Activated CD4-positive, alpha-beta T cell treated with anti-CD3 and anti-CD28 coated beads, Interleukin-2, amount 50 U/mL, for 4 hours (primary cell): ENCODE measurements at places on chromosomes 7 and 10.

DNA sequence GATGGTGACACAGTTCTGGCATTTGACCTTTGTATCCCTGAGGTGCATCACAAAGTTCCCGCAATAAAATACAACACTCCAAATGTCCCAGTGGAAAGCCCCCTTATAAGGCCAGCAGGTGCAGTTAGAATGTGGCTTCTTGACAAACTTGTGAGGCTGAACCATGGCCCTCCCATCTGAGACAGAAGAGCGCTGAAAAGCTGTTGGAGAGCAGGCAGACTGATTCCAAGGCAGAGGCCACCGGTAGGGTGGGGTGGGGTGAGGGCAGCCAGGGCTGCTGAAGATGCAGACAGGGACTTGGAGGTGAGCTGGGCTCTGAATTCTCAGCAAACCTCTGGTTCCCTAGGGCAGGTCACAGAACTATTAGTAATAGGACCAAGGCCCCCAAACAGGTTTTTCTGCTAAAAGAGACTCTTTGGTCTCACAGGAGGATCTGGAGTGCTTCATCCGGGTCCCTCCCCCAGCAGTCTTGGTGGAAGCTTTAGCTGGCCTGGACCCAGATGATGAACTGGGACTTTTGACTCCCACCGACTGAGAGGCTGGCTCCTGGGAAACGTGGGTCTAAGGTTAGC is 15.6 kb upstream of the CHST3 start:
- DNase-seq, result no peak

DNA sequence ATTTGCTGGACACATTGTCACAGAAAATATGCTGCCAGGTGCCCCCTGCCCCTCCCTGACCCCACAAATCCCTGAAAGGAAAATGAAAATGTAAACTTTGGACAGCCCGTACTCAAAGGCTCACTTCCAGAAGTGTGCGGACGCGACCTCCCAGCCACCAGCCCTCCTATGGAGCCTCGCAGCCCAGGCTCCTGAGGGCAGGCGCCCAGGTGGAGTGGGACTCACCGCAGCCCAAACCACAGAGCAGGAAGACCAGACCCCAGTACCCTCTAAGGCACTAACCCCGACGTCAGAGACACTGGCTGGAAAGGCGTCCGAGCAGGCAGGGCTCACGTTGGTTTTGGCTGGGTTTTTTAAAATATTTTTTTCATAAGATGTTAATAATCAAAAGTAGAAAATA is 57.3 kb downstream of the CSGALNACT2 start:
- DNase-seq, result no peak

GRCh38 chr10:52145636-52146035 is 168.4 kb upstream of the DKK1 start:
- DNase-seq, result no peak

DNA sequence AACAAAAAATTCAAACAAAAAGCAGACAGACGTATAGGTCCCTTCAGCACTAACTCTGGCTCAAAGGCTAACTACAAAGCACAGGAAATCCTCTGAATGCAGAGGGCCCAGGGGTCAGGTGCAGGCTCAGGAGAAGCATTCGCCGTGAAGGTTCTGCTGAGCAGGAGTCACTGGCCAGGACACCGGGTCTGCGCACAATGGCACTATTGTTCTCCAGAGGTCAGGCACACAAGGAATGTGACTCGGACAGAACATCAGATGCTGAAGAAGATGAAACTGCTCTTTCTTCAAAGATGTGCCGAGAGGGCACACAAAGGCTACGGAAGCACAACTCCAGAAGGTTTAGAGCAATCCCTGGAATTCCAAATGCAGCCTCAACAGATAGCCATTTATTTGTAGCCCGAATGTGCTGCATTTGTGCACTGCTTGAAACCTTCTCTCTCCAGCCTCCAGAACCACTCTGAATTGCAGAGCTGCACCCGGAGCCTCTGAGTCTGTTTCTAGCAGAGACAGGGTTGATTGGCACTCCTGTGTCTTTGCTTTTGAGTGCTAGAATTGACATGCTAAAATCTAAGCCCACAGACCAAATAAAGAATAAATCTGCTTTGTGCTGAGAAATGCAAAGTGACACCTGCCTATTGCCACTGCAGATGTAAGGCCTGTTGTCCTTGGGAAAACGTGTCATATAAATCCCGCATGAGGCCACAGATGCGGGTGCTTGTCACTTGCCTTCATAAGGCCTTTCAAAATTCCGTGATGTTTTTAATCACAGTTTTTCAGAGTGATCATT is 85.4 kb upstream of the AFAP1L2 start:
- DNase-seq, result no peak

DNA sequence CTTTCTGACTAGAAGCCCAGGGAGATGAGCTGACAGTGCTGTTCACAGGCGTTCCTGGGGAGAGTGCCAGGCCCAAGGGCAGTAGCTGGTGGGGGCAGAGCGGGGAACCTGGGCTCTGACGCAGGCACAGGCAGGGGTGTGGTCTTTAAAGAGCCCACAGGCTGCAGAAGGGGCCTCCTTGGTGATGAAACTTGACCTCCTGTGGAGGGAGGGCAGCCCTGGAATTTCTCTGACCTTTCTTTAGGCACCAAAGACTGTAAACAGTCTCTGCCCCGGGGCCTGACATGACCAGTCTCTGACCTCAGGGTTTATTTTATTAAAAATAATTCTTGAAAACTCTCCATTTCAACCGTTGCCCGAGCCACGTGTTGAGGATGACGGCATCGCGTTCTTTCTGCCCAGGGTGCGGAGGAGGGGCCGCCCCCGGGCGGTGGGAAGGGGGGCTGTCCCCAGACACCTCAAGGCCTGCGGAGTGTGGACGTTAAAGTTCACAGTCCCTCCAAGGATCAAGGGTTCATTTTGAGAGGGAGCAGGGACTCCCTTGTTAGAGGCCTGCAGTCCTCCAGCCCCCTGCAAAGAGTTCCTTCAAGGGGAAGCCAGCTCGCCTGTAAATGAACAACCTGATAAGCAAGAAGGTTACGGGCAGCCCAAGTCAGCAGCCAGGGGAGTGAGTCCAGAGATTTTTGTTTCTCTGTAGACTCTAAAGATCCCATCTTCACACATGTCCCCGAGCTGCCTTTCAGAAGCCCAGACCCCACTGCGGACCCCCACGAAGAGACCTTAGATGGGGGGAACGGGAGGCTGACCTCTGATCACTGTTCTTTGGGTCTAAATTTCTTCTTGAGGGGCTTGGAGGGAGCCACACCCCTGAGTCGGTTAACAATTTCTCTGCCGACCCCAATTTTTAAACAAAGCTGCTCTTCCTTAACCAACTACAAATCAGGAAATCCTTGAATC is 128.9 kb downstream of the VIPR2 start:
- no peak for DNase-seq

- no peak for DNase-seq
These were observed 77.0 kb upstream of the GSDME start for GRCh38 chr7:24834128-24834798.

DNA sequence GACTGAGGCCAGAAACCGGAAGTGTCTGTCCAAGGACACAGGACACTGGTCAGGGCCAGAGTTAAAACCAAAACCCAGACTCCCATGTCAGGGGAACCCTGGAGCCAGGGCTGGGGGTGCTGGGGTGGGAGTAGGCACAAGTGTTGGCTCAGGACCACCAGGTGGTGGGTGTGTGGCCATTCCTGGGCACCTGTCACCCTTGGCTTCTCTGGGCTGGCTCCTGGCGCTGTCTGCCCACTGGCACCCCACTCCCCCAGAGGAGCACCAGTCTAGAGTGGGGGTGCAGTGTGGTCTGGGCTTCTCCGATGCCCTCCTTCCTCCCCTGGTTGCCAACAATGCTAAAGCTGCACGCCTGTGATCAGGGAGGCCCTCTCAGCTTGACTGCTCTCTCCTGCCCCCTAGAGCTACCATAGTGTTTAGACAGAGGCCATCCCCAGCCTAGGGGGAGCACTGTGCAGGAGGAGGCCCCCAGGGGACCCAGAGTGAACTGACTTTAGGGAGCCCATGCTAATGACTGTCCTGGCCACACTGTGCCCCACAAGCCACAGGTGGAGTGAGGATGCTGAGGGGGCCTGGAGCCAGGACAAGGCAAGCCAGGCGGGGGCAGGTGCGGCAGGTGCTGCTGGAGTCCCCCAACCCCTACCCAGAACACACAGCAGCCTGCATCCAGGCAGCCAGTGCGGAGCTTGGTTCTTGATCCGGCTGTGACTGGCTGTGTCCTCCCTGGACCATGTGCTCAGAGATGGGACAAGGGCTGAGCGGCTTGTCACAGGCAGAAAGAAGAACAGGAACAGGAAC is 11.0 kb downstream of the RASGEF1A start:
- DNase-seq, result no peak

- DNase-seq, result no peak
These were observed 187.6 kb upstream of the ITGB1 start for GRCh38 chr10:33145451-33146188.

DNA sequence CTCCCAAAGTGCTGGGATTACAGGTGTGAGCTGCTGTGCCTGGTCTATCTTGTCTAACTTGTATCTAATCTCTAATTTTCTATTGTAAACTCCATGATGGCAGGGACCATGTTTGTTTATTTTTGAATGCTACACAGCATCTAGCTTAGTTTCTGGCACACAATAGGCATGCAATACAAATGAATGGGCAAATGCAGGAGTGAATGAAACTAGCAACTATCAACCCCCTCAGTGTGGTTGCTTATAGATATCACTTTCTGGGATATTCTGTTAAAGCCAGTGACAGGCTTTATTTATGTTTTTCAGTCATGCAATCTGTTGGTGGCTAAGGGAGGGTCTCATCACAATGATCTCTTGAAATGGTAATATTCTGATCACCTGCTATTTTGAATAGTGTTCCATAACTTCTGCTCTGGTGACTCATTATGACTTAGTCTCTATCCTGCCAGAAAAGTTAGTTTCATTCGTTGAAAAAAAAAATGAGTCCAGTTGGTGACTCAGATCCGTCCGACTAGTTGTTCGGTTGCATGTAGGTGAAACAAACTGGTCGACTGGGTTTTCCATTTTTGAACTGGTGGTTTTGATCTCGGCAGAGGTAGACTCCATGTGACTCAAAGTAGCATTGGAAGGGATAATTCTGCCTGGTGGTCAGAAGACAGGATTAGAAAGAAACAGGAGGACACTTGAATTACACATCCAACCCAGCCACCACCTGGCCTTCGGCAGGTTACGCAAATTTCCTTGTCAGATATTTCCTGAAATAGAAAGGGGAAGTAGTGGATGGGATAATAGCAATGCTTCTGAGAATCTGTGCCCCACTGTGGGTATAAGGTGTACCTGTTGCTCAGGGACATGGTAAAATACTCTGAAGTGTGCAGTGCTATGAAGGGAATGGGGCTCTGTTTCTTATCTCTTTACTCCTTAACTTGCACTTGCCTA is 76.8 kb downstream of the GATA3 start:
- no peak for DNase-seq

GRCh38 chr10:8061274-8062211 is 7.1 kb downstream of the GATA3 start:
- no peak for DNase-seq

DNA sequence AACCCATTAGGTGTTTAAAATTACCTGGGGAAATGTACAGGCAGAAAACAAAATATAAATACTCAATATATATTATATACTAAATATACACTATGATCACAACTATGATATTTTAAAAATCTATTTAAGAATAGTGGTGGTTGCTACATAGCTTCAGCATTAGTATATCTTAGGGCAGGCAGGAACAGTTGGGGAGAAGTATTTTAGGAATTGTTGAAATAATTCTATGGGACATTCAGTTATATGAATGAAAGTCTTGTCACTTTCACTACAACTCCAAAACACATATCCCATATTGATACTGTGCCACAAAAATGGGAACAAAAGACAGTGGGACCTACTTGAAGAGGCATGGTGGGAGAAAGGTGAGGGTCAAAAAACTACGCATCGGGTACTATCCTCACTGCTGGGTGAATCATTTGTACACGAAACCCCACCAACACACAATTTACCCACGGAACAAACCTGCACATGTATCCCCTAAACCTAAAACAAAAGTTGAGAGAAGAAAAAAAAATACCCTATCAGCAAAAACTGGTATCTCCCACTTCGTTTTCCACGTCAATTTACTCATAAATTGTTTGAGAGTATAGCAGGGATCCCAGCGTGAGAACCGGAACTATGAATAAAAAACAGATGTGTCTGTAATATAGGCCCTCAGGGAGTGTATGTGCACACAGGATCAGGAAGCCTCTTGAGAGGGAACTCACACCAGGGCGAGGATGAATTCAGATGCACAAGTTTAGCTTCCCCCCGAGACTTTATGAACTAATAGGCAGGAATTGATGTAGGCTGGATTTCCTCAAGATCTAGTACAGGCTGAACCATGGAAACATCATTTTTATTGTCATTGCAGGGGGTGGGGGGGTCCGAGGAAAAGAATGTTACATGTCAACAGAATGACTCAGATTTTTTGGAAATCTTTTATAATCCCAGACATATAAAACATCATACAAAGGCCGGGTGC is 16.2 kb downstream of the SLC16A12 start:
- DNase-seq, result no peak

GRCh38 chr7:127850195-127850594 is 181.0 kb downstream of the LRRC4 start:
- no peak for DNase-seq

GRCh38 chr10:24113901-24114300 is 95.0 kb upstream of the KIAA1217 start:
- no peak for DNase-seq

- DNase-seq, result no peak
These were observed 420.3 kb upstream of the AUTS2 start for GRCh38 chr7:69177941-69178494.

DNA sequence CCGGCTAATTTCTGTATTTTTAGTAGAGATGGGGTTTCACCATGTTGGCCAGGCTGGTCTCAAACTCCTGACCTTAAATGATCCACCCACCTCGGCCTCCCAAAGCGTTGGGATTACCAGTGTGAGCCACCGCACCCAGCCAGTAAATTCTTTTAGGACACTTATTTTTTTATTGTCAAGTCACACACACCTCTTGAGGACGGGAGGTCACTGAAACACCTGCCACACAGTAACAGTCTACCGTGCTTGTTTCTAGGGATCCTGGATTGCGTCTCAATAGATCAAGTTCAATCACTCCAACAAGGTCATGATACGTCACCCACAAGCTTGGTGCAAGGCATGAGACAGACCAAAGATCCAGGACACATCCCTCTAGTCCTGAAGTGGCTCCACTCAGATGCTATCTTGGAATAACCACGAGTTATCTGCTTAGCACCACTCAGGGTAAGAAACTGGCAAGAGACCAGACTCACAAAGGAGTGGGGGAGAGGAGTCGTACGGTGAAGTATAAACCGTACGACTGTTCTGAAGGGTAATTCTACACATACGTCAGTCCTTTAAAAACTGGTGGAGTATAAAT is 58.9 kb upstream of the NCAPG2 start:
- DNase-seq, result no peak

GRCh38 chr7:92448205-92448747 is 994 bp downstream of the GATAD1 start:
- peak; percentile 53 for DNase-seq

GRCh38 chr7:151756076-151756731 is 120.7 kb downstream of the PRKAG2 start:
- DNase-seq, result peak; percentile 46

- DNase-seq, result no peak
These were observed 11.4 kb downstream of the NDST2 start for GRCh38 chr10:73799899-73800559.

GRCh38 chr7:14040528-14040927 is 51.1 kb upstream of the ETV1 start:
- DNase-seq, result no peak
